ENCODE measurements at places on chromosomes 16 and 17. TPM values are rescaled to one million over a fixed set of nuclear protein-coding genes. Genes with fewer than 3 reads are reported as not detected.

Gene RNF227
- 0.49 TPM for total RNA-seq

Gene HSF4
- total RNA-seq = 7.2 TPM

Gene TBC1D28
- 0.44 TPM for total RNA-seq

Gene ATP2C2
- total RNA-seq = not detected

Gene STX1B
- 51.6 TPM for total RNA-seq
